ENCODE measurements at places on chromosomes 3 and 15.

GRCh38 chr15:101201411-101202174 lies 50.3 kb downstream of the CHSY1 start:
- DNase-seq: no peak

DNA sequence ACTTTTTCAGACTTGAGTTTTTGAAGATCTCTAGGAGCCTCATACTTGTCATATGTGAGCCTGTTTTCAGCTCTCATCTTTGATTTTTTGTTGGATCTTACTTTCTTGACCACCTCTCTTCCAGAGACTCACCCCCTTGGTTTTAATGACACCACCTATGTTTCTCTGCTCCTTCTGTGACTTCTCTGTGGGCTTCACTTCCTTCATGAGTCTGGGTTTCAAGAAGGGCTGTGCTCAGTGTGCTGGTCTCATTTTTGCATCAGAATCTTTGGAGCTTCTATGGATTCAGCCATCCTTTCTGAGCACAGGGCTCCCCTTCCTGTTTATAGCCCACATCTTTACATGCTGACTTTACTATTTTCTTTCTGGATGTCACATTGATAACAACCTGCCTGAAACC lies 17.7 kb downstream of the PPM1L start:
- DNase-seq: no peak

DNA sequence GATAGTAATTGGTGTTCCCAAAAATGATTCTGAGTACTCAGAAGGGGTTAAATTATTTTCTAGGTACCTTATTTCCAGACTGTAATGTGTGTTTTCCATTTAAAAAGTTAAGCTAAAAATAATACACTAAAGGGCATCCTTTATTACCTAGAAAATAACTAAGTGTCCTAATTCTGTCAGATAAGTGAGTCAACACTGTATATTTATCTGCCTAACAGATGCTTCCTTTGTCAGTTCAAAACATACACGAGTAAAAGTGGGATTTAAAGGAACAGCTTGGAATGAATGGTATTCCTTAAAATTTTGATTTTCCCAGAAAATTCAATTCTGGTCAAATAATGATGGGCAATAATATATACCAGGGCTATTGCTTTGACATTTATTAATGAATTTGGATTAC lies 78.3 kb downstream of the ADAMTSL3 start:
- no peak for DNase-seq

DNA sequence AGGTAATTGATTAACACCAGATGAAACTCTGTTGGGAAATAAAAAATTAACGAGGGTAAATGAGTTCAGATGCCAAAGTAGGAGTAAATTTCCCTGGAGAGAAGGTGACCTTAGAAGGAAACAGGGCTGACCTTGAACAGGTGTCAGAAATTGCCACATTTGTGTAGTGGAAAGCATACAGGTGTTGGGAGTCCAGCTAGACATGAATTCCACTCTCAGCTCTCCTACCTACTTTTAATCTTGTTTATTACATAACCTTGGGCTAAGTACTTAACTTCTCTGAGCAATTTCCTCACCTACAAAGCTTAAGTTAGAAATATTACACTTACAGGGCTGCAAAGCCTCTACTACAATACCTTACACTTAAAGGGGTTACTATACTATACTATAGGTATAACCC lies 96.0 kb downstream of the ISL2 start:
- no peak for DNase-seq

DNA sequence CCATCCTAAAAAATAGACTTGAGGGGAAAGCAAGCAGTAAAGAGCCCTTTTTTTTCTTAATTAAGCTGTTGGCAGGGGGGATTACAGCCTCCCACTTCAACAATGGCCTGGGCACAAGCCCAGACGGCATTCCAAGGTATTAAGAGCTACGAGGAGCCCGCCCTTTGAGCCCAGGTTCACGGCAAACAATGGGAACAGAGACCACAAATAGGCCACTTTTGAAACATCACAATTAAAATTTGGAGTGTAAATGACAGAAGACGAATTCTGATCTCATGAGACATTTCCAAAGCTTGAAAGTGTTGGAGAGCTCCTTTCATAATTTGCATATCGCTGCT lies 8.9 kb downstream of the CHSY1 start:
- no peak for DNase-seq

Data from NCI-H187 treated with DMSO at 0.1 percent for 48 hours (cell line).